ENCODE measurements at places on chromosomes 1 and 21.

DNA sequence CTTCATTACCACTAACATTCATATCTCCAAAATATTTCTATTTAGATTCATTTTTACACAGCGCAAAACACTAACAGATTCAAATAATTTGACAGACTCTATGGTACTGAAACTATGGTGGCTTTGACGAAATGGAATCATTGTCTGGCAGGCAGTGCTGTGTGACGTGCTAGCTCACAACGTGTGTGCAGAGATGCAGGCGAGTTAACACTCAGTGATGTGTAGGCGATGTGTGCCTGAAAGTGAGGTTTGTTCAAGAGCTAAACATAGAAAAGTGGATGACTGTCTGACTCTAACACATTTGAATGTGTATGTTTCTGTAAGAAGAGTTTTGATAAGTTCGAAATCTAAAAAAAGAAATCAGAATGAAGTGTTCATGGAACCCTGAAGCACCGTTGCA lies 97.7 kb downstream of the RYR2 start:
- no peak for DNase-seq

DNA sequence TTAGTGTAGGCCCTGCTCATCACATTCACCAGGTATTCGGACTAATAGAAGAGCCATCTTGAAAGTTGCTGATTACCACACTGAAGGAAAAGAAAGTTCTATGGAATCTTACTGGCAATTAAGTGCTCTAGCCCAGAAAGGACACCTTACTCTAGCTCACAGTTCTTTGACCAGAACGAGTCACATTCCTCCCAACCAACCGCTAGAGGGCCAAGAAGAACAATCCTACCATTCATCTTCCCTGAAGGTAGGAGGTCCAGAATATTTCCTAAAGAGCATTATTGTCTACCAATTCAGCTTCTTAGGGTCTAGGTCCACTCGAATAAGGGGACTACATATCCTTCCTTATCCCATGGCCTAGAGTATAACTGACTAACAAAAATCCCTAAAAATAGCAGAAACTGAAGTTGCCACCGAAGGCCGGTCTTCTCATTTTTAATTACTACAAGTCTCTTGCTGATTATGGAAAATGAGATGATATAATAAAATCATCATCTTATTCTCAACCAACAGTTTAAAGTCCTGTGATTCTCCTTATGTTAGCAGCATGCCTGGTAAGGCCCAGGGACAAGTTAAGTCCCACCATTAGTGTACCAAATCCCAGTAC lies 2.7 kb upstream of the FMO1 start:
- DNase-seq: no peak

DNA sequence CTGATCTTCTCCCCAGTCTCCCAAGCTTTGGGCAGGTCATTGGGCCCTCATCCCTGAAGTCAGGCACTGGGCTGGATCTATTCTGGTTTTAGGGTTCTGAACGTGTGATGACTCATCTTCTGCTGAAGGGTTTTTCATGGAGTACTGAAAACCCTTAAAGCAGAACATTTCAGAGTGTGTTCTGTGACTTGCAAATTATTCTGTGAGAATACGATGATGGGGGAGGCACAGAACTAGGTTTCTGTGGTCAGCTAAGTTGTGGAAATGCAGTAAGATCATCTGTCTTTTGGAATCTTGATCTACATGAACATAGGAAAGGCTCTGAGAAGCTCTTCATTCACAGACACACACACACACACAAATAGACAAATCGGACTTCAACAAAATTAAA lies 46.2 kb downstream of the NAV1 start:
- no peak for DNase-seq

DNA sequence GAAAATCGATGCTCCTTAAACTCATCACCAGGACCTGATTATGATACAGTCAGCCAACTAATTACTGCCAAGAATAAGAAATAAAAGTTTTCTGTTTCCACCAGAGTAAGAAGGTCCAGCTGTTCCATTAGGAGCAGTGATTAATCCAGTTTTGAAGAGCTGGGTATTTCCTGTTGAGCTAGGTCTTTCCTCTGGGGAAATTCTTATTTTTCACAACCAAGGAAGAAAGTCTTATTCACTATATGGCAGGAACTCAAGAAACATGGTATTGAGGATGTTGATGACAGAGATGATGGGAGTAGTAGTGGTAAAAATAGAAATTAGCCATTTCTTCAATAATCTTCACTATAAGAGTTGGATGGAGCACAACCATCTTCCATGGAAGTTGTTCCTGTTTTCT lies 374.6 kb upstream of the RUNX1 start:
- no peak for DNase-seq

- no peak for DNase-seq
Measured at GRCh38 chr1:53906121-53906520, 12.1 kb downstream of the DIO1 start.

DNA sequence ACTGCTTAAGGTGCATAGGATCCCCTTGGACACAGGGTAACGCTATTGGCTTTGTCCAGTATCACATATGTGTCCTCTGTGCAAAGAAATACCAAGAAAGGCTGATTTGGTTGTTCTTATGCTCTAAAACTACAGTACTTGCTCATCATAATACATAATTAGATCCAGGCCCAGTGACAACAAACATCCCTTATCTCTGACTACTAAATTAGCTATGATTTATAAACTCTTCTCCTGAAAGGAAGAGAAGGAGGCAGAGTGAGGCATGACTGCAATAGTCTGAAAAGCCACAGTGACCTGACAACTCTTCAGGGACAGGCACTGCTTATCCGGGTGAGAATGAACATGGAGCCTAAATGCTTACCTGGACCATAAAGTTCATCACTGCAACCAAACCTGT lies 30.7 kb downstream of the MGST3 start:
- no peak for DNase-seq

DNA sequence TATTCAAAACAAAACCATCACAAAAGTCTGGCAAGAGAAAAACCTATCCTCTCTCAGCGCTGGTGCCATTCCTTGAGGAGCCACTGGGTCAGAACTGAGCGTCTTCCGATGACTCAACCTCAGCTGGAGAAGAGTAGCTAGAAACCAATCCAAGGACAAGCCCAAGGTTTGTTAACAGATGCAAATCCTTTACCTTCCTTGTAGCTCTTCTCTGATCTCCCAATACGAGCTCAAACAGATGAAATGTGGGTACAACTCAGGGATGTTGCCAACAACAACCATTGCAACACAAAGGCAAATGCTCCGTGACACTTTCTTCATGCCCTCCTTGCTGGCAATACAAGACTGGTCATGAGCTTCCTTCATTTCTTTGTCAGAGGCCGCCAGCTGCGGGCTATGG lies 337.1 kb downstream of the SIPA1L2 start:
- DNase-seq: no peak

GRCh38 chr1:89523572-89524368 lies 859 bp upstream of the LRRC8B start:
- DNase-seq: peak; percentile 66

- no peak for DNase-seq
Measured at GRCh38 chr1:18515120-18515667, 34.5 kb downstream of the KLHDC7A start.

DNA sequence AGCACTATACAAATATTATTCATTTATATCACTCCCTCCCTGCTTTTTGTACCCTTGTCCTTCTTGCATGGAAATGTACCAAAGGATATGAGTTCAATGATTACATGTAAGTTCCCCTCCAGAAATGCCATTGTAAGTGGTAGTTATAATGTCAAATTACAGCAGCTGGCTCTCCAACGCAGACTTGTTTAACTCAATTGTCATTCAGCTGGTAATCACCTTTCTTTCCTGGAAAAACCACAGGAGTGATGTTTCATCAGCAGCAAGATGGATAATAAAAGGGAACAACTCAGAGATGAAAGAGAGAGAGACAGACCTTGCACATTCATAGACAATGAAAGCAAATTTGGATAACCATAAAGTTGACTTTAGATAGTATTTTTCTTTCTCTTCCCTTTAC lies 578.6 kb upstream of the PBX1 start:
- DNase-seq: no peak

DNA sequence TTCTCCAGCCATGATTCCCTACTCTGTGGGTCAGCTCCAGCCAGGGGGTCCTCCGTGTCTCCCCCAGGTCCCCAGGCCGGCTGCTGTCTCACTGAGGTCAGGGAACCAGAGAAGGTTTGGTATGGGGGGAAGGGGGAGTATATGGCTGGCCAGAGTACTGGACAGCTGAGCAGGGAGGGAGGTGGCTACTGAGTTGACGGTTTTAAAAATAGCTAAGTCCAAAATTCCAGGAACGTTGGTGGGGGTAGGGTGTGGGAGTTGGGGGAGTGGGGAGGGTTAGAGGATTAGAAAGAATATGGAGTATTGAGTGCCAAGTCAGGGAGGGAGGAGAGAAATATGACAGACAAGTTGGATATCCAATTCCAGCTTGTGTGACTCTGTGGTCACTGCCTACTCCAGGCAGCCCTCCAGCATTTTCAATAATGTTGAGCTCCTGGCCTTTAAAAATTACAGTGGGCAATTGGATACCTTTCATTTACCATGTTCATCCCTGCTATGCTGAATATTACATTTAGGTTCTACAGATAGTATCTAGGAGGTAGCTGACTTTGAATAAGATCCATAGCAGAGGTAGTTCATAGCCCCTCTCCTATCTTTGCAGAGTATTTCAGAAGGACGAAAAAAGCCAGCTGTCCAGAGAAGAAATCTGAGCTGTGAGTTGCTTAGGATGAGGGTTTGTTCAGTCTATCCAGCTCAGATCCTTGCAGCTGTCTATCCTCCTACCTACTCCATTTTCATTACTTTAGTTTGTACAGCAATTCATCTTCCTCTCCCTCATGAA lies at the start of gene HJV:
TSS of gene HJV (minus strand) at position 114 of the 781 bp plus-strand sequence. CDS start 1,504 bp downstream, outside the sequence.
- no peak for DNase-seq

DNA sequence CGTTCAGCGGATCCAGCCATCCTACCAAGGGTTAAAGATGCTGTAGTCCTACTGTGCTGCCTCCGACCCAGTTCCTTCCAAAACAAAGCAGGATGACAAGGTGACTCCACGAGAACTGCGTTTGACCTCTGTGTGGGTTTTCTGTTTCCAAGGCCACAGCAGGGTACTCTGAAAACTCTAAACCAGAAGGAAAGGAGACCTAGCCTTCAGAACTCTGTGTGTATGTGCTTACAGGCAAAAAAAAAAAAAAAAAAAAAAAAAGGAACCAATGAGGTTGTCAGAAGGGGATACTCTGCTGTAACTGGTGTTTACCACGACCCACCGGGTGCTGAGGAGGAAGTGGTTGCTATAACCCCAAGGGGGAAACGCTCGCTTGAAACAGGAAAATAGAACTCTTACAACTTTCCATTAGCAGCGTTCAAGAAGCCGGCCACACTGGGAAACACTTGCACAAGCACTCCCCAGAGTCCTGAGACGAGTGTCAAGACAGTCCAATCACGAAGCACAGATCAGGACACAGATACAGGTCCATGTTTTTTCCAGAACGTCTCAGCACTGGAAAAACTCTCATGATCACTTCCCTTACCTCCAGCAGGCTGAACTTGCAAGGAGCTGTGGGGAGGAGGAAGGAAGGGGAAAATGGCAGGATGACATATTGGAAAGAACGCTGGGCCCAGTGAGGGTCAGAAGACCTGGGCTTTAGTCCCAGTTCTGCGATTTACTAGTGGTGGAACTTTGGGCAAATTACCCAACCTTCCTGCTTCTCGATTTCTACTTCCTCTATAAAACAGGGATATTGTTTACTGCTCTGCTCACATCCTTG lies 64.0 kb downstream of the ITPKB start:
- DNase-seq: no peak

GRCh38 chr1:226943927-226944326 lies 3.8 kb downstream of the COQ8A start:
- DNase-seq: no peak

- DNase-seq: no peak
Measured at GRCh38 chr21:38986806-38987632, 181.3 kb downstream of the ETS2 start.
